ENCODE measurements at places on chromosomes 13 and 19. TPM values are rescaled to one million over a fixed set of nuclear protein-coding genes. Genes with fewer than 3 reads are reported as not detected.
A peak's percentile ranks its signal among the peaks of the same experiment; 100 is the strongest.

DNA sequence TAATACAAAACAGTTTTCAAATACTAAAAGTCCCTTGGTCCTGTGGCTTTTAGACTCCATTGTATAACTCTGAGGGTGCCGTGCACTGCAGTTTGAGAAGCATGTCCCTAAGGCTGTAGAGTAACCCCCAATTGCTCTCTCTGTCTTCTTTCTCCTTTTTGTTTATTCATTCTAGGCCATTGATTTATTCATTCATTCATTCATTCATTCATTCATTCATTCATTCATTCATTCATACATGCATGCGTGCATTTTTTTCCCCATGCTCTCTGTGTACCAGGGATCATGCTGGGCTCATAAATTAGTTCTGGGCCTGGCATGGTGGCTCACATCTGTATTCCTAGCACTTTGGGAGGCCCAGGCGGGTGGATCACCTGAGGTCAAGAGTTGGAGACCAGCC, 19.3 kb downstream of the PRR22 start:
- no peak overlapping the region for H3K4me3 ChIP-seq
- DNase-seq: no peak
- H3K27me3 ChIP-seq: no peaks in the 10 kb centered on the region
- H3K27ac ChIP-seq: no peak overlapping the region
- H3K36me3 ChIP-seq: no peaks in the 10 kb centered on the region

KLK10 gene
- total RNA-seq: not detected

DNA sequence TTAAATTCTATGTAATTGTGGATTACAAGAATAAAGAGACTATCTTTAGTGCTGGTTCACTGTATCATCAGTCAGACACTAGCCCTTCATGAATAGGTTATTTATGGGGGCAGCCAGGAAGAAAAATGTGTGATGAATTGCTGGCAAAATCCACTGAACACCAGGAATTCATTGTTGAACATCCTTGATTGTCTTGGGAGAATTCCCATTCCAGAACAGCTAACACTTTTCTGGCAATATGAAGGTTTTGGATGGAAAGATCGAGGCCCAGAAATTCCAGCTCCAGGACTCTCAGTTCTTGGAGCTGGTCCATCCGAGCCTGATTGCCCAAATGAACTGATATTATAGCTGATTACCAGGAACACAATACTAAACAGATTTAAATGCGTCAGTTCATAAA, 11.5 kb upstream of the SPART start:
- H3K27ac ChIP-seq: no peak overlapping the region
- no peaks in the 10 kb centered on the region for H3K36me3 ChIP-seq
- no peaks in the 10 kb centered on the region for H3K27me3 ChIP-seq
- no peaks in the 10 kb centered on the region for H3K4me1 ChIP-seq
- H3K4me3 ChIP-seq: no peak overlapping the region

GRCh38 chr13:102373221-102373620, 28.6 kb downstream of the FGF14 start:
- H3K36me3 ChIP-seq: no peaks in the 10 kb centered on the region
- no peaks in the 10 kb centered on the region for H3K27me3 ChIP-seq
- DNase-seq: no peak

- no peak for DNase-seq
- no peaks in the 10 kb centered on the region for H3K27me3 ChIP-seq
- no peak overlapping the region for H3K27ac ChIP-seq
Observed at GRCh38 chr13:24214528-24214927, 54.0 kb downstream of the SPATA13 start.

TMEM145 gene
- 0.87 TPM for total RNA-seq

DNA sequence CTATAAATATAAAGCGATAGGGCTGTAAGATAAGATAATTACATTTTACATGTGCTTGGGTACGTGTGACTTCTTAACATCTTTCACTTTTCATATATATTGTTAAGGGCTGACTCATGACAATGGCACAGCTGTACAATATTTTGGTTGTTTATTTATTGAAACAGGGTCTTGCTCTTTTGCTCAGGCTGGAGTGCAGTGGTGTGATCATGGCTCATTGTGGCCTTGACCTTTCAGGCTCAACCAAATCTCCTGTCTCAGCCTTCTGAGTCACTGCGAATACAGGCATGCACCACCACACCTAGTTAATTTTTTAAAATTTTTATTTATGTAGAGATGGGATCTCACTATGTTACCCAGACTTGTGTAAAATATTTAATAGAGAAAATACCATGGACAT, 2532.4 kb upstream of the PCDH20 start:
- no peak overlapping the region for H3K4me3 ChIP-seq
- no peak overlapping the region for H3K27ac ChIP-seq
- no peak for DNase-seq
- H3K36me3 ChIP-seq: no peaks in the 10 kb centered on the region
- no peaks in the 10 kb centered on the region for H3K4me1 ChIP-seq

MARK4 gene
- 22.6 TPM for total RNA-seq

DNA sequence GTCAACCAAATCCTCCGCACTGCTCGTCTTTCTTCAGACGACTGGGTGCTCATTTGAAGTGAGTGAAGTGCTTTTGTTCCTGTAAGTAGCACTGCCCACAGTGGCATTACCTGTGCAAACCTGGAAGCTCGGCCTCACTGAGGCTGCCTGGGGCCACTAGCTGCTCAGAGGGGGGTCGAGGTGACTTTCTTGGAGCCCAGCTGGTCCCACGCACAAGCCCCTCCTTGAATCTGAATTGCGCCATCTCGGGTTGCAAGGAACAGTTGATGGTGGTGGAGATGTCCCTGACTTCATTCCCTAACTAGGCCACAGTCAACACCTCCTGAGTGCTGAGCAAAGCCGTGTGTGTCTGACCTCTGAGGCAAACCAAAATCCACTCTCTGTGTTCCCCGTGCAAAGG, 79.3 kb upstream of the GPR183 start:
- no peaks in the 10 kb centered on the region for H3K4me1 ChIP-seq
- no peak for DNase-seq
- H3K36me3 ChIP-seq: peaks cover 19% of the 10 kb centered on the region

FFAR2 gene
- not detected for total RNA-seq

DNA sequence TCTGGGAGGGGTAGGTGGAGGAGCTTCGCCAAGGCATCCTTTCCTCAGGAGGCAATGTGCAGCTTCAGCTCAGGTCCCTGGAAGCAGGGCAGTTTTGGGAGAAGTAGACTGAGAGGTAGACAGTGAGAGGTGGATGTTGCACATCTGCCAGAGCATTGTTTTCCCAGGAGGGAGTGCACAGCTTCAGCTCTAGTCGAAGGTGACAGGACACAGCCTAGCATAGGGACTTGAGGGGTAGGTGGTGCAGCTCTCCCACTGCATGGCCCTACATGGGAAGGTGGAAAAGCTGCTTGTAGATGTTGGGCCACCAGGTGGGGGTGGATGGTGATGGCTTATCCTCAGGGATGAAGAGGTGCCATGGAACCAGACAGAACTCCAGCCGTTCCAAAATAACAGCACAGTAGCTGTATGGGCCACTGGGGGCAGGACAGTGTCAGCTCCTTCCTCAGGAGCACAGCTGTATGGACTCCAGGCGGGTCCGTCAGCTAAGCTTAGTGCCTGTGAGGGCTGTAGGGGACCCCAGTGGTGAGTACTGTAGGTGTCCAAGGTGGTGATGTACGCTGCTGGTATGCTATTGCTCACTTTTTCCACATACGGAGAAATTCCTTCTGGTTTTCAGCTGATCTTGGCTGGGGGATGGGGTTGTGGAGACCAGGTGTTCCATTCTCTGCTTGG, 17.4 kb upstream of the ZNF543 start:
- no peaks in the 10 kb centered on the region for H3K27me3 ChIP-seq
- no peak overlapping the region for H3K4me3 ChIP-seq
- DNase-seq: peak; percentile 37
- H3K27ac ChIP-seq: peak overlapping the region; percentile 83
- peaks cover 27% of the 10 kb centered on the region for H3K36me3 ChIP-seq

DNA sequence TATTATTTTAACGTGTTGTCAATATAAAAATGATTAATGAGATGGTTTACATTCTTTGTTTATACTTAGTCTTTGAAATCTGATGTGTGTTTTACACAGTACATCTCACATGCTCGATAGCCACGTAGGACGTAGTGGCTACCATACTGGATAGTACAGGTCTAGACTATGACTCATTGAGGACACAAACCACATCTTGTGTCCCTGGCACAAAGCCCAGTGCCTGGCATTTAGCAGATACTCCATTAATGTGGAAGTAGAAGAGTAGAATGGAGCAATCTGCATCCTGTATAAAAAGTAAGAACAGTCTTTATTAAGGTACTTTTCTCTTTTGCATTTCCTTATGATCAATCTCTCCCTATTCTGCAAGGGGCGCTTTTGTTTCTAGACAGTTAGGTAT, 49.0 kb upstream of the FRY start:
- no peak overlapping the region for H3K4me3 ChIP-seq
- H3K27me3 ChIP-seq: no peaks in the 10 kb centered on the region
- no peaks in the 10 kb centered on the region for H3K36me3 ChIP-seq

All from gastrocnemius medialis (tissue), 4 donors.